ENCODE measurements at places on chromosomes 1 and 21.

GRCh38 chr1:169623132-169623926, 6.6 kb downstream of the SELP start:
- DNase-seq = no peak

- DNase-seq = no peak
These were observed 584.5 kb downstream of the MATN1 start for GRCh38 chr1:30138891-30139290.

DNA sequence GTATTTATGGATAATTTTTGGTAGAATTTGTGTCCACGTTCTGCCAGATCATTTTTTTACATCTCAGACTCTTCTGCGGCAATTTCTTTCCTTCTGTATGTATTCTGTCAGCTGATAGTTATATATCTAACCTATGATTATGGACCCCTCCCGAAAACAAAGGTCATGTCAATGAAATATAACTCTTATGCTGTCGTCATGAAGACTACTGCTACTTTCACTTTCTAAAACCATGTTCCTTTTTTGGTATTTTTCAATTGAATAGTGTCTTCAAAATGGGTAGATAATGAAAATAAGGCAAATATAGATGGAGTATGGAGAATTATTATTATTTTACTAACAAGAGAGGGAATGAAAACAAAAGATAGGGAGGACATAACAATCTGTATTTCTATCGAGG, 3.2 kb downstream of the ANGPTL1 start:
- no peak for DNase-seq

DNA sequence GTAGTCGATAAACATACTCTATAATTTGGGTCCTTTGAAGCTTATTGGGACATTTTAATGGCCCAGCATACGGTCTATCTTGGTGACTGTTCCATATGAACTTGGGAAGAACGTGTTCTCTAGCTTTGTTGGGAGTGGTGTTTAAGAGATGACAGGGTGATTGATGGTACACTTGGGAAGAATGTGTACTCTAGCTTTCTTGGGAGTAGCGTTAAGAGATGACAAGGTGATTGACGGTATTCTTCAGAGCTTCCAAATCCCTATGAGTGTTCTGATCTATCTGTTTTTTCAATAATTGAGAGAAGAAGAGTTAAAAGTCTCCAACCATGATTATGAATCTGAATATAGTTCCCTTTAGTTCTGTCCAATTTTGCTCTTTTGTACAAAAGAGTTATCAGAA, 9.4 kb downstream of the NPHP4 start:
- DNase-seq = no peak

DNA sequence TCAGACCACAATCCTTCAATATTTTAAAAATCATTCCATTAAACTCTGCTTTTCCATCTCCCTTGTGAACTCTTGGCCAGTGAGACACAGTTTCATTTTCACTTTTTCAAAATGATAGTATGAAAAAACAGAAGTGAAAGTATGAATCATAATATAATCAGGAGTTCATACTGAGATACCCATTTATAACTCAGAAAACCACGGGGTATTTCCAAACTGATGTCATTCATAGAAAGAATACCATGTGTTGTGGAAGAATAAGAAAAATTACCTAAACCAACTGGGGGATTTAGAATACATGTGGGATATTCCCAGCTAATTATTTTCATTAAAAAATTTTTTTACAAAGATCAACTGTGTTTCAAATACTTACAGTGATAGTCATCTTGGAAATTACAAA, 149.9 kb downstream of the MRPL39 start:
- DNase-seq = no peak

GRCh38 chr1:167438171-167439138, 79.9 kb downstream of the CD247 start:
- no peak for DNase-seq

- no peak for DNase-seq
These were observed 271.6 kb upstream of the SGIP1 start for GRCh38 chr1:66262208-66262963.

DNA sequence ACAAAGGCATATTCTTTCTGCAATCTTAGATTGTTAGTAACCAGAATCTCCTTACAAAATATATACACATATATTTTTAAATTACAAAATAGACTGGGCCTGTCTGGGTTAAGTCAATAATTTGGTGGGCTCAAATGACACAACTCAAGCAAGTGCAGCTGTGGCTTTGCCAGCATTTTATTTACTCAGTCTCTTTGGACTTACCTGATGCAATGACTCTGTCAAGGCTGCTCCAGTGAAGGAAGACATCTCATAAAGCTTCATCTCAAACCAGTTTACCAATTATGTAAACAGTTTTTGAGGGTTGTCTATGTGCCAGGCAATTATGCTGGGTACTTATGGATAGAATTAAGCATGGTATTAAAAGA, 22.8 kb upstream of the ABCA4 start:
- DNase-seq = no peak

DNA sequence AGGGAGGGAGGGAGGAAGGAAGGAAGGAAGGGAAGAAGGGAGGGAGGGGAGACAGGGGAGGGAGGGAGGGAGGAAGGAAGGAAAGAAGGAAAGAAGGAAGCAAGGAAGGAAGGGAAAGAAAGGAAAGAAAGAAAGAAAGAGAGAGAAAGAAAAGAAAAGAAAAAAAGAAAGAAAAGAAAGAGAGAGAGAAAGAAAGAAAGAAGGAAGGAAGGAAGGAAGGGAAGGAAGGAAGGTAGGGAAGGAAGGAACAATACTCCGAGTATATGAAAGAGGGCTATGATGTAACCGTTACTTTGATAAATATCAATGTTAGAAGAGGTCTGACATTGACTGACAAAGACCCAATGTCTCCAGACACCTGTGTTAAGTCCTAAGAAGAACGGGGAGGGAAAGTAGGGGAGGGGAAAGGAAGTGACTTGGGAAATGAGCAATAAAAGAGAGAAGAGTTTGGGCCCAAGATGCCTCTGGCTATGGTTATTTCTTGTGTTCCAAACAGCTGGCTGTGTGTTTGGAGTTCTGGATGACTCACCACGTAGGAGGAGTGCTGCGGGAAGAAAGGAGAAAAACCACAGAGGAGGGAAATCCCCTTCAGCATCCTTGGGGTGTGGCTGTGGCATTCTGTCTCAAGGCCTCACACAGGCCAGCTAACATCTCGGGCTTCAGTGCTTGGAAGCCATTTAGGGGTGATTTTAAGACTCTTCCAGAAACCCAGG, 37.0 kb upstream of the RXRG start:
- DNase-seq = no peak

DNA sequence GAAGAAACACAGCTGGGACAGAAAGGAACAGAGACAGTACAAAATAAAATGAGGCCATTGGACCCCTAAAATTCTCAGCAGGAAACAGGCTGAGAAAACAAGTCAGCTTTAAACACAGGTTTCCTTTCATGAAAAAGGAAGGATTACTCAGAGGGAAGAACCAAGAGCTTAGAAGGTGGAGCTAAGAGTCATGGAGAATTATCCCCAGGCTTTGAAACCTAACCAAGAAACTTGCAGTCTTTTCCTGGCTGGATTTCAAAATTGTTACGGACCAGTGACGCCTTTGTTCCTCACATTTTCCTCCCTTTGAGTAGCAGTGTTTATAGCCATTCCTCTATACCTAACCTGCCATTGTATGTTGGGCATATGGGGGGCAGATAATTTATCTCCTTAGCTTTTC, 8.8 kb downstream of the HMGB4 start:
- DNase-seq = no peak

DNA sequence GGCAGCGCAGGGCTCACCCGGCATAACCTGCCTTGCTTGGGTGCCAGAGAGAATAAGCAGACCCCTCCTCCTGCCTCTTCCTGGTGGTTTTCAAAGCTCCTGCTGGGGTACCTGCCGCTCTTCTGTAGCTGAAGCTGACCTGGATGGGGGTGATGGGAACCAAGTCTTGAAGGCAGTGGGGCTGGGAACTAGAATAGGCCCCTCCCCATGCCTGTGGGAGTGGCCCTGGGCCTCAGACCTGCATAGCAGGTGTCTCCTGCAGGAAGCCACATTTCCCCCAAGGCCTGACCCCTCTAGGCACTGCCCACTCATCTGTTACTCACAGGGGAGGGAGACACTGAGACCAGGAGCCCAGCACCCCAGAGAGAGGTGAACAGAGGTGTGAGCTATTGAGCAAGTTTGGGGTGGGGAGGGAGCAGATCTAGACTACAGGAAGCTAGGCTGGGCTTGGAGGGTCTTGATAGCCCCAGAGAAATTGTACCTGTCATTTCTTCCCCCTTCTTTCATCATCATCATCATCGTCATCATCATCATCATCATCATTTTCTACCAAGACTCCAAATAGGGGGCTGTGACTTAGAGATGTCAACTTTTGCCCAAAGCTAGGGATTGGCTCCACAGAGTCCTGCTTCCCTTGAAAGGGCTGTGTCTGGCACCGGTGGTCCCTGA, 10.1 kb downstream of the PADI1 start:
- DNase-seq = no peak

DNA sequence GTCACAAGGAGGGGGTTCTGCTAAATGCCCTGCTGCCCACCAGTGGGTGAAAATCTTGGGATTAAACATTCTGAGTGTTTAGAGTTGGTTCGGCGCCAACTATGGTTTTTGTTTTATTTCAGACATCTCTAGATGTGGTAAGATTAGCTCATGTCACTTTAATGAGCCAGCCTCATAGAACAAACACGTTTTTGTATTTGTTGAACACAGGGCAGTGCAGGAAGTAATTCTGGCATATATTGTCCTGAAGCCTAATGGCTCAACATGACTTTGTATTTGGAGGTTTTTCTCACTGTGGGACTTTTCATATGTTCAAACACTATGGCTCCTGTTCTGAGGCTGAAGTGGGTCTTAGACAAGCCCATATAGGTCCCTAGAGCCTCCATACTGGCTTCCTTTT, 107.8 kb downstream of the NGF start:
- DNase-seq = no peak

DNA sequence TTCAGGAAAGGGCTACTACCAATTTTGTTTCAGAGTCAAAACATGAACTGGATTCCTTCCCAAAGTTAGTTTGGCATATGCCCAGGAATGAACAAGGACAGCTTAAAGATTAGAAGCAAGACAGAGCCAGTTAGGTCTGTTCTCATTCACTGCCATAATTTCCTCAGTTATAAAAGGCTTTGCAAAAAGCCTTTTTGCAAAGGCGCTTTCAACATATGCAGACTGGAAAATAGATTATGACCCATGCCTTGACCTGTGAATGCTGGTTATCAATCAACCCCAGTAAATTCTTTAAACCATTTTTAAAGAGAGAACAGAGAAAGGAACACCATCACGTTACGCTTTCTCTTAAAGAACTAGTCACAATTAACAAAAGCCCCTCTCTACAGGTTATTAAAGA, 1.7 kb upstream of the FRRS1 start:
- no peak for DNase-seq

GRCh38 chr21:46226920-46227599, 1.5 kb downstream of the LSS start:
- no peak for DNase-seq

- DNase-seq = peak; percentile 81
These were observed 3.6 kb downstream of the SKI start for GRCh38 chr1:2231532-2232254.

- no peak for DNase-seq
These were observed 192.2 kb upstream of the TNR start for GRCh38 chr1:175935566-175936115.

GRCh38 chr1:46822248-46822826, 23.5 kb downstream of the CYP4B1 start:
- DNase-seq = no peak

DNA sequence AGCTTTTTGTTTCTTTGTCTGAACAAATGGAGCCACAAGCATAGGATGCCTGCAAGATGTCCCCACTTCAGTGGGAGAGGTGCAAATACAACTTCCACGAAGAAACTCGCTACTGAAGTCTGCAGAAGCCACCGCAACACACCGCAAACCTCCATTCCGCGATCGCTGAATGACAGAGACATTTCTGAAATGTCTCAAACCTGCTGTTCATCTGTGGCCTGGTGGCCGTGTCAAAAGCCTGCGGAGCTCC, 1.0 kb downstream of the TP53BP2 start:
- peak; percentile 6 for DNase-seq

DNA sequence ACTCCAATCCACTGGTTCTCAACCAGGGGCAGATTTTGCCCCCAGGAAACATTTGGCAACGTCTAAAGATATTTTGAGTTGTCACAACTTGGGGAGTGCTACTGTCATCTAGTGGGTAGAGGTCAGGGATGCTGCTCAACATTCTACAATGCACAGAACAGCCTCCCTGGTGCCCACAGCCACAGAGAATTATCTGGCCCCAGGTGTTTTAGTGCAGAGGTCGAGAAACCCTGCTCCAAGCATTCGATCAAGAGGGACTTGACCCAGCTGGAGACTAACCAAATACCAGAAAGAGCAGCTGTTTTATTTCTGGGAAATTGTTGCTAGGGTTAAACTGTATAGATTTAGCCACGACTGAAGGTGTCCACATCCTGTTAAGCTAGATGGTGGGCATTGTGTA, 19.2 kb downstream of the CD247 start:
- no peak for DNase-seq

DNA sequence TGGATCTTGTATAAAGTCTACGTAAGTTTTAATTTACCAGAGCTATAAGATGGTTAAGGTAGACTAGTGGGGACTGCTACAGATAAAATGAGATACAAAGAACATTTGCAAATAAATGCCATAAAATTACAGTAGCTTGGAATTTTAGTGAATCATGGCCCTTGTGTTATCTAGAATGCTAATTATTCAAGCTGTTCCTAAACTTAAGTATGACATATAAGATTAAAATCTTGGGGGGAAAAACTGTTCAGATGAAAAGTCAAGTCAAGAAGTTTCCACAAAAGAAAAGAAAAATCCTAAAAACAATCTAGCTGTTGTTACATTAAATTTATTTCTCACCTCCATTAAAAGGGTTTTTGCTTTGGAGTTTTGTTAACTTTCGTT, 51.7 kb downstream of the SIM2 start:
- DNase-seq = no peak

DNA sequence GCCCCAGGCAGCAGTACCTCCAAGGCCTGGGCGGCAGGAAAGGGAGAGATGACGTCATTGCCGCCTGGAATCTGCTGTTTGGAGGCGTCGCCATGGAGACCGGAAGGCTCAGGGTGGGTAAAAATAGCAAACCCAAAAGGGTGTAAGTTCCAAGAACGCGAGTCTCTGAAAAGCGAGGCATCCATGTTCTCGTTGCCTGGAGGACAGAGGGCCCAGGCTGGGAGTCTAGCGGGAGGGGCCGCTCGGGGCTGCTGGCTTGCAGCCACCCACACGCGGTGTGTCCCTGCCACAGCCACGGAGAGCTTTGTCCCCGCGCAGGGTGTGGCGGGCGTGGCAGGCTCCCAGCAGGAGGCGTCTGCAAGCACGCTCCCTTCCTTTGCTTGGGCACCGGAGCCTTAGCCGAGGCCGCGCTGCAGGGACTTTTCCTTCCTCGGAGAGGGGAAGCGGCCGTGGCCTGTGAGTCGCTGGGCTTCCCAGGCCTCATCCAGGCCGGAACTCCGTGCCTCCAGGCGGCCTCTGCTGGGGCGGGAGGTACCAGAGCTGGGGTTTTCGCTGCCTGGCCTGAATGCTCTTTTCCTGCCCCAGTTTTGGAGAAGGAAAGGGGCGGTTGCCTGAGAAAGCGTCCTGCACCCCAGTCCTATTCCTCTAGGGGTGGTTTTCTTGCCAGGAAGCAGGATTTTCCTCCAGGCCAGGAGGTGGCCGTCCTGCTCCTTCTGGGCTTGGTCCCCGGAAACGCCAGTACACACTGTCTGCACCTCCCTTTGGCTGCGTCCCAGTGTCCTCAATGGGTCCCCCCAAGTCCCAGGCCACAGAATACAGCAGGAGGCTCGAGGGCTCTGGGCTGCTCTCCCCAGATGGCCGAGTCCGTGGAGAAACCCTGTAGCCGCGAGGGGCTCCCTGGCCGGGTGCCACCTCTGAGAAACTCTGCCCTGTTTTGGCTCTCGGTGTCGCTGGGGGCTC, 15.3 kb upstream of the SKI start:
- DNase-seq = peak; percentile 82
